Activated CD4-positive, alpha-beta T cell treated with anti-CD3 and anti-CD28 coated beads for 4 hours (primary cell): ENCODE measurements at places on chromosomes 3 and 15.

DNA sequence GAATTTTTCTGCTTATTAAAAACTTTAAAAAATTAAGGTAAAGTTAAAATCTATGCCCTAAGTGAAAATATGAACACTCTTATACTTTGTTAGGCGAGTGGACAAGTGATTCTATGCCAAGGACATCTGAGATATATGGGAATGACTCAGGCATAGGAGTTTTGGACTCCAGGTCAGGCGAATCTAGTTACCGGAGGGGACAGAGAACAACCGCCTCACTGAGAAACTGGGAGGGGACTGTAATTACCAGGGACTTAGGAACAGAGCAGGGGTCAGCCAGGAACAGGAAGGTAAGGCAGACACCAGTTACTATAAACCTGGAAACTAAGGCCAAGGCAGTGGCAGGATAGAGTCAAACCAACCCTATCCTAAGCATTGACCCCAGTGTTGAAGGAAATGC is 16.8 kb upstream of the ATP1B3 start:
- DNase-seq: no peak

- no peak for DNase-seq
Measured at GRCh38 chr3:31960793-31961431, 20.1 kb downstream of the OSBPL10 start.

- DNase-seq: no peak
Measured at GRCh38 chr3:149623824-149624223, 34.0 kb downstream of the WWTR1 start.

GRCh38 chr3:4720316-4721075 is 227.3 kb downstream of the ITPR1 start:
- peak; percentile 28 for DNase-seq

- DNase-seq: no peak
Measured at GRCh38 chr15:45794712-45795439, 160.0 kb downstream of the SQOR start.

DNA sequence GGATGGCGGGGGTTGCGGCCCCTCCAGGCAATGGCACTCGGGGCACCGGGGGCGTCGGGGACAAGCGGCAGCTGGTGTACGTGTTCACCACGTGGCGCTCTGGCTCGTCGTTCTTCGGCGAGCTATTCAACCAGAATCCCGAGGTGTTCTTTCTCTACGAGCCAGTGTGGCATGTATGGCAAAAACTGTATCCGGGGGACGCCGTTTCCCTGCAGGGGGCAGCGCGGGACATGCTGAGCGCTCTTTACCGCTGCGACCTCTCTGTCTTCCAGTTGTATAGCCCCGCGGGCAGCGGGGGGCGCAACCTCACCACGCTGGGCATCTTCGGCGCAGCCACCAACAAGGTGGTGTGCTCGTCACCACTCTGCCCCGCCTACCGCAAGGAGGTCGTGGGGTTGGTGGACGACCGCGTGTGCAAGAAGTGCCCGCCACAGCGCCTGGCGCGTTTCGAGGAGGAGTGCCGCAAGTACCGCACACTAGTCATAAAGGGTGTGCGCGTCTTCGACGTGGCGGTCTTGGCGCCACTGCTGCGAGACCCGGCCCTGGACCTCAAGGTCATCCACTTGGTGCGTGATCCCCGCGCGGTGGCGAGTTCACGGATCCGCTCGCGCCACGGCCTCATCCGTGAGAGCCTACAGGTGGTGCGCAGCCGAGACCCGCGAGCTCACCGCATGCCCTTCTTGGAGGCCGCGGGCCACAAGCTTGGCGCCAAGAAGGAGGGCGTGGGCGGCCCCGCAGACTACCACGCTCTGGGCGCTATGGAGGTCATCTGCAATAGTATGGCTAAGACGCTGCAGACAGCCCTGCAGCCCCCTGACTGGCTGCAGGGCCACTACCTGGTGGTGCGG is 1.9 kb downstream of the CHST2 start:
- DNase-seq: peak; percentile 73

- DNase-seq: no peak
Measured at GRCh38 chr3:4429648-4430350, 37.3 kb downstream of the SUMF1 start.

- no peak for DNase-seq
Measured at GRCh38 chr3:46191730-46192129, 16.4 kb downstream of the CCR1 start.

GRCh38 chr3:61669668-61670299 is 108.4 kb downstream of the PTPRG start:
- DNase-seq: no peak

GRCh38 chr3:55218577-55218976 is 268.5 kb downstream of the WNT5A start:
- no peak for DNase-seq

GRCh38 chr3:153463895-153464294 is 301.9 kb downstream of the RAP2B start:
- DNase-seq: no peak

- no peak for DNase-seq
Measured at GRCh38 chr3:189502256-189502655, 128.9 kb upstream of the TP63 start.

- DNase-seq: peak; percentile 72
Measured at GRCh38 chr3:194395778-194396538, 3.1 kb downstream of the GP5 start.

DNA sequence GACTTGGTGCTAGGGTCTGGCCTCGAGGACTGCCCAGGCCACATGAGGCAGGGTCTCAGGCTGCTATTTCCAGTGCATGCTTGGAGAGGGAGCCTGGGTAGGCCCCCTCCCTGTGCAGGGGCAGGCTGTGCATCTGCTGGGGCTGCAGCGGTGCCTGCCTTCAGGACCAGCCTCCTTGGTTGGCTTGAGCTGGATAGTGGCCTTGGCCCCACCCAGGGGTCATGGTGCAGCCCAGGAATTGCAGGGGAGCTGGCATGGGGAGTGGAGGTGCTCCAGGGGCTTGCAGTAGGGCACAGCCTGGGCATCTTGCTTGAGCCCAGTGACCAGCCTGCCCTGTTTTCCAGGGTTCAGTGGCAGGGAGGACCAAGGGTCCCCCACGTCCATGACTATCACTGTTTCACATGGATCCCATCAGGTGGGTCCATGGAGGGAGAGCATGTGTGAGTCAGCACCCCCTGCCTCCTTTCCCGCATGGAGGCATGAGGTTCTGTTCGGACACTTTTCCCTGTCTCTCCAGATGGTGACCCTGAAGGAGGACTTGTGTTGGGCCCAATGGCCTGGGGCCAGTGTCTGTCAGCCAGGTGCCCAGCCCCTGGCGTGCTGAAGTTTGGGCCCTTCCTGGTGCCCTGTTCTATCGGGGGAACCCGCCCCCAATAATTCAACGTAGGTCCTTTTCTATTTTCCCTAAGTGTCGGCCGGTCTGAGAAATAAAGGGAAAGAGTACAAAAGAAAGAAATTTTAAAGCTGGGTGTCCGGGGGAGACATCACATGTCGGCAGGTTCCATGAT is 218.6 kb downstream of the SNRPN start:
- no peak for DNase-seq

DNA sequence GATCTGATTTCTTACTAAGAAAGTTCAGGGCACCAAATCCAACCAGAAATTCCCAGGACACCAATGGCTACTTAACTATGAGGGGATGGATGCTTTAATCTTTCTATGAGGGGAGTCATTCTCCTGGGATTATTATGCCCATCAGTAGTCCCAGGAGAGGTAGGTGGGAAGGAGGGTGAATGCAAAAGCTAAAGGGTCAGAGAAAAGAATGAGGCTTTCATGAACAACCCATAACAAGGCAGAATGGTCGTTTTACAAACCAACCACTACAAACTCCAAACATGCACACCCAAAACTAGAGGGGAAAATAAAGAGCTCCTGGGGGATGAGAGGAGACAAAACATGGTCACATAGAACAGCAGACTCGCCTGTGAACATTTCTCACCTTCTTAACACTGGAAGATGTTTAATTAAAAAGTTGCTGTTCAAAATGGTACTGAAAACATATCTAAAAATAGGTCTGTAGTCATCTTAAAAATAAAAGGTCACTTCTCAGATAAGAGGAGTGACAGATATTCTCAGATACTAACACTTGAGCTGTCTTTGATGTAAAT is 3.7 kb downstream of the STARD9 start:
- no peak for DNase-seq

DNA sequence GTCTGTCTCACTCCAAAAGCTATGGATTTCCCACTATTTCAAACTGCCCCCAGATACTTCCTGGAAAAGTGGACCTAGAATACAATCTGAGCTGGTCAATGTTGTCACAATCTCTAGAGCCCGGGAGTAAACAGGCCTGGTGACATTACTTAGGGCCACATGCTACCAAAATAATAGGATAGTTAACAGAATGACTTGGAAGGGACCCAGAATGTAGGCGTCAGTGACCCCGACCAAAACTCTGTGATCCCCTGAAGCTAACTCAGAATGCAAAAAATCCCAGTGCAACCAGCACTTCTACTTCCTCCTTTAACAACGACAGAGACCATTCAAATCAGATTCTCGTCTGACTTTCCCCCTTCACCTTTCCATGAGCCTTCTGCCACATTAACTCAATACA is 51.5 kb upstream of the CDV3 start:
- DNase-seq: no peak

DNA sequence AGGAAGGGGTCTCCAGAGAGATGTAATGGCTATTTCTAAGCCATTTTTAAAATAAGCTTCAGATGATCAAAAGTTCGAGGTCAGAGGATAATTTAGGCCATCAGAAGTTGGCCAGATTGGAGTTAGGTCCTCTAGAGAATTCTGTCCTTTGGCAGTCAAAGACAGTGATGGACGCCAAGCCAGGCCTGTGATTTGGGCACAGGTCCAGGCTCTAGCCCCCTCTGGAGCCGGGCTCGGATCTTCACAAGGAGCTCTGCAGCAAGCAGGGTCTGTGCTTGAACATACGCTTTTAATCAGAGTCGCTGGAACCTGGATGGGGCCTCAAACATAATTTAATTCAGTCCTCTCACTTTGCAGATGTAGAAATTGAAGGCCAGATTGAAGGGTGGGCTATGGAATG is 151.4 kb upstream of the BCL6 start:
- DNase-seq: no peak

- DNase-seq: no peak
Measured at GRCh38 chr15:95296643-95297042, 1033.9 kb upstream of the NR2F2 start.

- DNase-seq: no peak
Measured at GRCh38 chr15:50933341-50933740, 24.9 kb downstream of the AP4E1 start.

DNA sequence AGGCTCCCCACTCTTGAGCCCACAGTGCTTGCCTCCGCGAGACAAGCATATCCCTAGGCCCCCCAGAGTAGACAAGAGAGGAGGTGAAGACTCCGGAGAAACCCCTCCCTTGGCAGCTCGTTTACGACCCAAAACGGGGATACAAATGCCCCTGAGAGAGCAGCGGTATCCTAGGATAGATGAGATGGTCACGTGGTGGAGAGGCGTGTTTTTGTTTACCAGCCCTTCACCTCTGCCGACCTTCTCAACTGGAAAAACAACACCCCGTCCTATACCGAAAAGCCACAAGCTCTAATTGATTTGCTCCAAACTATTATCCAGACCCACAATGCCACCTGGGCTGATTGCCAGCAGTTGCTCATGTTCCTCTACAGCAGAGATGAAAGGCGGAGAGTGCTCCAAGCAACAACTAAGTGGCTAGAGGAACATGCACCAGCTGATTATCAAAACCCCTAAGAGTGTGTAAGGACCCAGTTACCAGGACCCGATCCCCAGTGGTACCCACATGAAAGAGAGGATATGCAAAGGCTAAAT is 99.5 kb upstream of the OSBPL11 start:
- no peak for DNase-seq

GRCh38 chr15:75431270-75431669 is 20.2 kb downstream of the SIN3A start:
- DNase-seq: no peak

GRCh38 chr15:57611123-57611522 is 19.4 kb downstream of the MYZAP start:
- no peak for DNase-seq

- DNase-seq: no peak
Measured at GRCh38 chr3:11434563-11435096, 162.4 kb downstream of the ATG7 start.

DNA sequence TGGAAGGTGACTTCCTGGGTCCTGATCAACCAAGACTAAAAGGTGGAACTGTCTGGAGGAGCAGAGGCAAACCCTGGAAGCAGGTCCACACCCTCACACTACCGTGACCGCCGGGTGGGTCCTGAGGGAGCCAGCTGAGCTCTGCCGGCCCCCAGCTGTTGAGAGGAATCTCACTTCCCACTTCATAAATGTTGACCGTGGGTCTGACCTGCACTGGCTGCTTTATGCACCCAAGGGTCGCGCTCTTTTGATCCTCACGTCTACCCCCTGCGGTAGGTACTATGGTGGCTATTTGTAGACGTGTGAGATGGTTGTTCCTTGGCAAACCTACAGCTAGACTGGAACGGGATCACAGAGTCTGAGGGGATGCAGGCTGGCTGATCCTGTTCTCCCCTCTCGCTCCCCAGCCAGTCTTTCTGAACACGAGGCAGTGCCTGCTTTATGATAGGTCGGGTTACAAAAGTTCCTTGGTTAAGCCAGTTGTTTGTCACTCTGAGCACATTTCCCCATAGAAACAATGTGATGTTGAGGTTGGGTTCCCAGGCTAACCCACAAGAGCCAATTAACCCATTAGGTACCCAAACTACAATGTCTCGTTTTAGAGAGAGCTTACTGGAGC is 113.0 kb upstream of the ETV5 start:
- DNase-seq: no peak

DNA sequence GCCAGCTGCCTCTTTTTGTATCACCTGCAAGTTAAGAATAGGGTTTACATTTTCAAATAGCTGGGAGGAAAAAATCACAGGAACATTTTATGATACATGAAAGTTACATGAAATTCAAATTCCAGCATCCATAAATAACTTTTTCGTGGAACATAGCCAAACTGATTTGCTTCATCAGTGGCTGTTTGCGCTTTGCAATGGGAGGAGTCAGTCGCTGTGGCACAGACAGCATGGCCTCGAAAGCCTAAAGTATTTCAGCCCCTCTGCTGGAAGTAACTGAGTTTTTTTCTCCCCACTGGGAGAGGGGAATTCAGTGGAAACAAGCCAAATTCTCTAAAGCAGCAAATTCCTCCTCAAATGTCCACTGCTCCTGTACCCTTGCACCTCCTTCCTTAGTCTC is 271.9 kb downstream of the SUCLG2 start:
- no peak for DNase-seq

DNA sequence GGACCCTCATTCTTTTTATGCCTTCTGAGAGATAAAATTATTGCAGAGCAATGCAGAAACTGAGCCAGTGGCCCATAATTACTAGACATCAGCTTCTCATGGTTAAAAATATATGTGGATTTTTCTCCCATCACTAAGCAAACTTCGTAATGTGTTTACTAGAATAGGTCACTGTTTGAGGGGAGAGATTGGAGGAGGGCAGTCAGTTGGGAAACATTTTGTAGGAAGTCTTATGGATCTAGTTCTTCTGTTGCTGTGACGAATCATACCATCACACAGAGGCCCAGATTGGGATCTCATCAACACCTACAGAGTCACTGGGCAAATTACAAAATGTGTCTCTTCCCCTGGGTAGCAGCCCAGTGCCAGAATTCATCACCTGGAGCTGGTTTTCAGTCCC is 81.4 kb downstream of the PDE8A start:
- no peak for DNase-seq

- no peak for DNase-seq
Measured at GRCh38 chr3:53103397-53104296, 26.6 kb downstream of the RFT1 start.

- no peak for DNase-seq
Measured at GRCh38 chr3:71628522-71628921, 45.0 kb upstream of the FOXP1 start.
